Left lung (tissue), 14 donors: ENCODE measurements at places on chromosomes 4 and X.

GRCh38 chr4:40232610-40233009, 35.8 kb downstream of the RHOH start:
- DNase-seq: no peak

GRCh38 chrX:96183843-96184242, 500.8 kb upstream of the DIAPH2 start:
- DNase-seq: no peak

GRCh38 chr4:153209410-153209809, 5.2 kb downstream of the TRIM2 start:
- DNase-seq: no peak

GRCh38 chr4:177573507-177573906, 131.3 kb upstream of the AGA start:
- no peak for DNase-seq

GRCh38 chrX:105706041-105706440, 116.3 kb upstream of the NRK start:
- DNase-seq: no peak
